ENCODE measurements at places on chromosomes 5 and 9.

DNA sequence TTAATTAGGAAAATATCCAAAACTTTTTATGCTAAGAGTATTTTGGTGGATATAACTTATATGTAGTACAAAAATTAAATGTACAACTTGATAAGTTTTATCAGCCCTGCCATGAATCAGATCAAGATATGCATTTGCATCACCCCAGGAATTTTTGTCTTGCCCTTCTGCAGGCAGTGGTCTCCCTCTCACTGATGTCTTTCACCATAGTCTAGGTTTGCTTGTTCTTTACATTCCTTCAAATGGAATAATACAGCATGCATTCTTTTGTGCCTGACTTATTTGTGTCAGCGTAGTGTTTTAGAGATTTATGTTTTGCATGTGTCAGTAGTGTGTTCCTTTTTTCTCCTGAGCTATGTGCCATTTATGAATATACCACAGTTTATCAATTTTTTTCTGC is 36.4 kb downstream of the RNF180 start:
- DNase-seq = no peak

GRCh38 chr5:24135536-24135935 is 509.2 kb downstream of the CDH10 start:
- no peak for DNase-seq

DNA sequence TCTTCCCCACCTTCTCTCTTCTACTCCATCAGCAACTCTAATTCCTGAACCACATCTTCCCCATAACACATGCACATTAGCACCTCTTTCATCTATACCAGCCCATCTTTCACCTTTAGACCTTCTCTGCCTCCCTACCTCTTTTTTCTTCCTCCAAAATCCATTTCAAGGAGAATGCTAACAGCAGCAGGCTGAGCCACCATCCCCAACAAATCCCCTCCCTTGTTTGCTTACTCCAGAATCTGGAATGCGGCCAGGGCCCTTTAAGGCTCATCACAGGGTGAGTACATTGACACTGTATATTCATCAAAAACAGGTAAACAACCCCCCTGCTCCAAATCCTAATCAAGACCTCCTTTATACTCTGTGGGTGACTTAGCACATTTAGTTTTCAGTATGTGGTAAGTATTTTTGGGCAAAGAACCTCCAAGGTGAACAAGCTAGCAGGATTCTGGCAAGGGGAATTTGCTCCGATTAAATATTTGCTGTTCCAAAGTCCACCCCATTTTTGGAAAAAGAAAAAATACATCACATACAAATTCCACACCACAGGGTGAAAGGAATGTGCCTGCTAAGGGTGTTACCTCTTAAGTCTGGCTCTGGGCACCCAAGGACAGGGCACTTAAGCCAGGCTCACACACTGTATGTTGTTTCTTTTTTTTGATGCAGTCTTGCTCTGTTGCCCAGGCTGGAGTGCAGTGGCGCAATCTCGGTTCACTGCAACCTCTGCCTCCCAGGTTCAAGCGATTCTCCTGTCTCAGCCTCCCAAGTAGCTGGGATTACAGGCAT is 71.4 kb downstream of the SERINC5 start:
- DNase-seq = no peak

GRCh38 chr9:223152-223551 is 8.5 kb downstream of the DOCK8 start:
- DNase-seq = no peak

- DNase-seq = no peak
Observed at GRCh38 chr9:73923796-73924195, 573.3 kb upstream of the RORB start.

GRCh38 chr9:33815781-33816180 is 1.2 kb upstream of the UBE2R2 start:
- no peak for DNase-seq

- no peak for DNase-seq
Observed at GRCh38 chr5:170450061-170450669, 53.7 kb upstream of the KCNIP1 start.

DNA sequence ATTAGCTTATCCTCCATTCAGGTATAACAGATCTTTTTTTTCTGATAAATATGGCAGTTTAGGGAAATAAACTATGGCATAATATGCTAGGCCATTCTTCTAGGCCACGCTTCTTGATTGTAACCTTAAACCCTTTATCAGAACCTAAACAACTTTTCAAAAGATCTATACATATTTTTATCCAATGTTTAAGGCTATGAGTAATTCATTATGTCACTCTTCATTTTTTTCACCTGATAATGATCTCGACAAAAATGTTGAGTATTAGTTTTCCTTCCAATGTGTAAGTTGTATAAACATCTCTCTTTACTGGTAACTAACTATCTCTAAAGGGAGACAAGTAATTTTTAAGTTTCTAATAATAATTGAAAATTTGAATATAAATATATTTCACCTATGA is 2.4 kb upstream of the PCDHB4 start:
- DNase-seq = no peak

- DNase-seq = no peak
Observed at GRCh38 chr9:135969064-135969683, 8.0 kb upstream of the UBAC1 start.

GRCh38 chr5:9338796-9339195 is 207.1 kb downstream of the SEMA5A start:
- DNase-seq = no peak

GRCh38 chr5:173331956-173332479 is 3.8 kb upstream of the STC2 start:
- DNase-seq = peak; percentile 88

DNA sequence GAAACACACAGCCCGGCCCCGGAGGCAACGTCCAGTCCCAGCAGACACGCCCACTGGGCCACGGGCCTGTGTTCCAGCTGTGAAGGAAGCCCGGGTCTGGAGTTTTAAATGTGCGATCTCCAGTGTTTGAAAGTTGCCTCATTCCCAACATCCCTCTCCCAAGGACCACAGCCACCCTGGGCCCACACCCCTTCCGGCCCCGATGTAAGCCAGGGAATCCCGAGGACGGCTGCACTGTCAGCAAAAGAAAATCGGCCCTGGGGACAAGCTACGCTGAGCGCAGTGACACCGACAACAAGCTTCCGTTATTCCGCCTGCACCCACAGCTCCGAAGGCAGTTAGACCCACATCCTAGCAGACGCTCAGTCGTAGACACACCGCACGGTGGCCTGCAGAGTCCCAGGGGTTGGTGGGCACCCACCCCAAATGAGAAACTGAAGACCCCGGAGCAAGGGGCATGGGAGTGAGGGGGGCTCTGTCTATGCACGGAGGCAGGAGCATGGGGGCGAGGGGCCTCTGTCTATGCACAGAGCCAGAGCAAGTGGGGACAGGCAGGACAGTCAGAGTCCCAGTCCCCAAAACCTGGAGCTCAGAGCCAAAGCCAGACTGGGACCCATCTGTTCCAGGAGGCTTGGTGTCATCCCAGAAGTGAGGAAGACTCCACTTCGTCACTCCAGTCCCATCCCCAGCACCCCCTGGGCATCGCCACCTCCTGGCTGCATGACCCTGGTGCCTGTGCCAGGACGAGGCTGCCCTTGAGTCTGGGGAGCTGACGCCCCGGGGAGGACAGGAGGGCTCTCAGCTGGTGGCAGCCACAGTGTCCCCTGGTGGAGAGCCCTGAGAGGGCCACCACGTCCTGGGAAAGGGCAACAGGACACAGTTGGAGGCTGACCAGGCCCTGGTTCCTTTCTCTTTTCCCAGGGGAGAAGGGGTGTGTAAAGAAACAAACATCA is 23.4 kb downstream of the GLT6D1 start:
- no peak for DNase-seq

GRCh38 chr9:125966959-125967711 is 220.0 kb downstream of the PBX3 start:
- DNase-seq = no peak

GRCh38 chr9:114309096-114309495 is 13.8 kb upstream of the ORM1 start:
- DNase-seq = no peak

GRCh38 chr5:81164476-81164875 is 68.6 kb upstream of the CKMT2 start:
- DNase-seq = no peak

DNA sequence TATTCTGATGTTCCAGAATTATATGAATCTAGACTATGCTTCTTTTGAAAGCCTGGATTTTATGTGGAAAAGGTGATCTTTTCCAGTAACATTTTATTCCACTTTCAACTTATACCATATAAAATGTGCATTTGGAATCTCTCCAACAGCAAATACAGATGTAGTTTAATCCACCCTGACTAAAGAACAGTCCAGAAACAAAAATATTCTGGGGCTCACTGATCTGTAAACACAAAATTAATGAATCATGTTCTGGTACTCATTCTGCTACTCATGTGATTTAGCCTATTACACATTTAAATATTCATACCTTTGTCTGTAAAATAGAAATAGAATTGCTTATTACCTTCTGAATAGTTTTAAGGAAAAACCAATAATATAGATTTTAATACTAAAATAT is 125.8 kb downstream of the ARRDC3 start:
- no peak for DNase-seq

- no peak for DNase-seq
Observed at GRCh38 chr5:78612227-78613150, 36.1 kb downstream of the LHFPL2 start.

DNA sequence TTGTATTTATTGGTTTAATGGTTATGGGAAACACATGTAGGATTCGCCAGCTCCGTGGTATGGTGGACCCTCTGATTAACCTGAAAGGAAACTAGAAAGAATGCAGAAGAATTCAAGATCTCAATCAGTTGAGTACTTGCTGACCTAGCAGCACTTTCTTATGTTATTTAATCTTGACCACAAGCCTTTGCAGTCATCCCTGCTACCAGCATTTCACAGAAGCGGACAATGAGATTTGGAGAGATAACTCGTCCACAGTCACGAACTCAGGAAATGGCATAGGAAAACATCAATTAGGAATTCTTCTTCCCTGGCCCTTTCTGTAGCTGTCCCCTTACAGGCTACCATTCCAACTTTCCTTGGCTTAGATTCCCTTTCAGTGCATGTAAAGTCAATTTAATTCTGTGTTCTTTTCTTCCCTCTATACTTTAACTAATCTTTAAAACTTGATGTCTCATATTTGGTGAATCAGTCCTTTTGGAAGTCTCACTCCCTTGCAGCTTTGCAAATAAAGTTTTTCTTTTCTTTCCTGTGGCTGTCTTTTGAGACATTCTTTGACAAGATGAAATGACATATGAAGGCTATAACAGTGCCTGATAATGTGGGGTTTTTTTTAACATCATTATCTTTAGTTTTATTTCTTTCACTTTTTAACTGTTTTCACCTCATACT is 1.3 kb upstream of the SLC44A1 start:
- no peak for DNase-seq

DNA sequence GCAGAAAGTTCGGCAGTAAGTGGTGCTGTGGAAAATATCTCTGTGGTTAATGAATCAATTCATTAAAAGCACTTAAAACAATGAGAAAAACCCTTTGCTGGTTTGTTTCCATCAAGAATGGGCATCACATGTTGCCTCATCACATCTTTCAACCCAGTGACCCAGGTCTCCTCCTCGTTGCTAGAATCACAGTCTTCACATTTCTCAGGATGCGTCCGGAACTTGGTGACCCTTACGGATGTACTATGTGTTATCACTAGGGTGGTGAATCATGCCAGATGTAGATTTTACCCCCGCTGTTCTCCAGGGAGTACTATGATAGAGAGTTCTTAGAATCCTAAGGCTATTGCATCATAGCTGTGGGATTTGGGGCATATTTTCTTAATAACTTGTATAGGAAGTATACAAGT is 217.9 kb upstream of the KLF4 start:
- DNase-seq = no peak

DNA sequence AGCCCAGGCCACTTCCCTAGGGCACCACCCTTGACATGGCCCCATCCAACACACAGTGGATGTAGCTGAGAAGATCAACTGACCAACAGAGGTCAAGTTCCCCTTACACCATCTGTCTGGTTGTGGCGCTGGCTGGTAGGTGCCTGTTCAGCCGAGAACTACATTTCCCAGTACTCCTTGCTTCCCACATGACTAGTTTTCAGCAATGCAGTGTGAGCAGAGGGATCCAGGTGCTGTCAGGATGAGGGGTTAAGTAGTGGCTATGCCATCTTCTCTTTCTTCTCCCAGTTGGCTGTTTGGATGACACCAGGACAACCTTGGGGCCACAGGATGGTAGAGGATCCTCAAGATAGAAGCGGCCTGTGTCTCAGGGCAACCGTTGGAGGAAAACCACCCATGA is 48.6 kb upstream of the SH3PXD2B start:
- DNase-seq = peak; percentile 34

GRCh38 chr9:119453490-119453911 is 84.3 kb upstream of the BRINP1 start:
- no peak for DNase-seq

DNA sequence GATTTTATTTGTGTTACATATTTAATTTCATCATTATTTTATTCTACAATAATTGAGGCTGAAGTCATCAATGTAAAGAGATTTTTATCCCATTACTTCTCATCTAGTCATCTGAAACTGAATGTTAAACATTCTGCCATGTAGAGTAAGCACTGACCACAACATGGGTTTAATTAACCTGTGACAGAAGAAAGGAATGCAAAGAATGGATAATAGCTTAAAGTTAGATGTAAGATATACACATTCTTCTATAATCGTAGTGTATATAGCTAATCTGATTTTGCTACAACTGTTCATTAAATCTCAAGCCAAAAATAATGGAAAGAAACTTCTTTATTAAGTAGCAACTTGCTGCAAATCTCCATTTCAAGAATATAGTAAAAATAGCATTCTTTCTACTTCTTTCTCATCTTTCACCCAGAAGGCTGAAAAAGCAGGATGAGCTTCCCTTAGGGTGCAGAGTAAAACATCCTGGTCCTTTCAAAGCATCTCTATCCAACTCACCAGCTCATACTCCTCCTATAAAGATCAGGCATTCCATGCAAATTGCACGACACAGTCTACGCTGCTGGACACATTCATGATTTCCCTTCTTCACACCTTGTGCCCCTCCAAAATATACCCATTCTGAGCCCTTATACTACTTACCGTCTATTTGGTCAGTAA is 115.2 kb downstream of the EFNA5 start:
- no peak for DNase-seq

DNA sequence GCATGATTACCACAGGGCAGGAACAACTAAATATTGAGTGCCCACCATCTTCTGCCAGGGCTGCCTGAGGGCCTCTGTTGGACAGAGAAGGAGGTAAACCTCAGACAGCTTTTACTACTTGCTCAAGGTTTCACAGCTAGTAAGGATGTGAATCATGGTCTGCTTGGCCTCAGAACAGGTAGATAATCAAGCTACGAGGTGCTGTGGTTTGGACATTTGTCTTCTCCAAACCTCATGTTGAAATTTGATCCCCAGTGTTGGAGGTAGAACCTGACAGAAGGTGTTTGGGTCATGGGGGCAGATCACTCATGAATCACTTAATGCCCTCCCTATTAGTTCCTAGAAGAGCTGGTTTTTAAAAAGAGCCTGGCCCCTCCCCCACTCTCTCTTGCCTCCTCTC is 541.2 kb upstream of the TRPC7 start:
- DNase-seq = no peak

- no peak for DNase-seq
Observed at GRCh38 chr5:80820685-80821084, 139.5 kb upstream of the RASGRF2 start.

Data from right forelimb (tissue), 1 donor.